Smooth muscle cell of trachea (primary cell): ENCODE measurements at places on chromosomes 2 and 18. TPM values are rescaled to one million over a fixed set of nuclear protein-coding genes. Genes with fewer than 3 reads are reported as not detected.

The RFTN2 gene
- 3.6 and 4.0 TPM in 2 replicates for total RNA-seq

The TMEM17 gene
- total RNA-seq, result 2.0 and 2.8 TPM in 2 replicates

The LYPD6 gene
- total RNA-seq, result 0.15 and 0.33 TPM in 2 replicates

The DUSP28 gene
- 3.1 and 3.3 TPM in 2 replicates for total RNA-seq

The IMMT gene
- total RNA-seq, result 45.5 and 67.5 TPM in 2 replicates

The SLC14A1 gene
- total RNA-seq, result 62.7 and 81.0 TPM in 2 replicates

The SPP2 gene
- total RNA-seq, result not detected in 2 replicates
